SW 1271 (cell line): ENCODE measurements at places on chromosomes 13 and 19.

DNA sequence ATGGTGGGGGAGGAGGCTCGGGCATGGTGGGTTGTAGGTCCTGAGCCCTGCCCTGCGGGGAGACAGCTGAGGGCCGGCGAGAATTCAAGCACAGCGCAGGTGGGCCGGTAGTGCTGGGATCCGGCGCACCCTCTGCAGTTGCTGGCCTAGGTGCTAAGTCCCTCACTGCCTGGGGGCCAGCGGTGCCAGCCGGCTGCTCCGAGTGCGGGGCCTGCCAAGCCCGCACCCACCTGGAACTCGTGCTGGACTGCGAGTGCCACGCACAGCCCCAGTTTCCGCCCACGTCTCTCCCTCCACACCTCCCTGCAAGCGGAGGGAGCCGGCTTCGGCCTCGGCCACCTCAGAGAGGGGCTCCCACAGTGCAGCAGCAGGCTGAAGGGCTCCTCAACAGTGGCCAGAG is 33.7 kb downstream of the EEF1AKMT1 start:
- DNase-seq, result no peak

- no peak for DNase-seq
Measured at GRCh38 chr13:109941951-109942350, 155.6 kb upstream of the IRS2 start.

GRCh38 chr13:82717249-82717648 is 1165.0 kb downstream of the SLITRK1 start:
- DNase-seq, result no peak

- no peak for DNase-seq
Measured at GRCh38 chr13:102960959-102961358, 105.3 kb downstream of the SLC10A2 start.
